CD8-positive, alpha-beta memory T cell (primary cell): ENCODE measurements at places on chromosomes 6 and 20. TPM values are rescaled to one million over a fixed set of nuclear protein-coding genes. Genes with fewer than 3 reads are reported as not detected.

Gene CST7
- 131 TPM for total RNA-seq

- no peak for DNase-seq
Observed at GRCh38 chr20:51461306-51461705, 81.2 kb downstream of the NFATC2 start.

DNA sequence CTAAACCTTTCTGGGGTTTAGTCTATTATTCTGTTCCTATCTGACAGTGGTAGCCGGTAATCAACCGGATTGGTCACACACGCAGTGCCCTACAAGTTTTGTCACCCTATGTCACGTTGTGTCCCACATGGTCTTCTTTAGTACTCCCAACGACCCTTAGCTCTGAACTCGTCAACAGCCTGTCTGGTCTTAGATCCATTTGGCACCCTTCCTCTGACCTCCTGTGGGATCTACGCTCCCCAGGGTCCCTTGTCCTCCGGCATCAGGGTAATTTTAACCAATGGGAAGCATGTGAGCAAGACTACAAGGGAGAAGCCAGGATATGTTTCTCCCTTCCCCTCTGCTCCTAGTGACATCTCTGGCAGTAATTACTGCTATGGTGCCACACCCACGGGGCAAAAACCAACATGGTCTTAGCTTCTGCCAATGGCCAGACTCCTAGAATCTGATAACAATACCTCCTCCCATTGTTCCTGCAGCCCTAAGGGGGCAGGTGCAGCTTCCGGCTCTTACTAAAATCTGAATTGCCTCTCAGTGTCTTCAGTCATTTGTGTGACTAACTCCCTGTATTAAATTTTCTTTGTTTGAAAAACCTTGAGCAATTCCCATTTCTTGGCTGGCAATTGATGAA, 56.6 kb downstream of the MAFB start:
- no peak for DNase-seq

DNA sequence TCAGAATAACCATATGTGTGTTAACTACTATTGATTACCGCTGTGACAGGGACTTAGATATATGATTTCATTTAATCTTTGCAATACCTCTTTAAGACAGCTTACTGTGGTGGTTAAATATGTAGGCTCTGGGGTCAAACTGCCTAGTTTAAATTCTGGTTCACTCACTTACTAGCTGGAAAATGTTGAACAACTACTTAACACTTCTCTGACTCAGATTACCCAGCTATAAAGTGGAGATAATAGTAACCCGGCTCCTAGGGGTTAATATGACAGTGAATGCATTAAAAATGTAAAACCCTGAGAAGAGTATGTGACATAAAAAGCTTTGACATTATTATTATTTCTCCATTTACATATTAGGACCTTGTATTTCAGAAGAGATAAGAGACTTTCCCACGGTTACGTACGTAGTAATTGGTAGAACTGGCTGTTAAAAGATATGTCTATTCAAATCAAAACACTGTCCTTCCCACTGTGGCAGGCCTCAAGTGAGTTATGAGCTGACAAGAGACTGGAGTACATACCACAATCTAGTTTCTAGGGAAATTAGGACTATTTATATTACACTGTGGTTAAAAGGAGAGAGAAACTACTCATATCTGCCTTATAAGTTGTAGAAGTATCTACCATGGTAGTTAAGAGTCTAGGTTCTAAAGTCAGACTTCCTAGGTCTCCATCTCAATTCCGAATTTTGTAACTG, 4.4 kb upstream of the PLCB1 start:
- DNase-seq, result no peak

DNA sequence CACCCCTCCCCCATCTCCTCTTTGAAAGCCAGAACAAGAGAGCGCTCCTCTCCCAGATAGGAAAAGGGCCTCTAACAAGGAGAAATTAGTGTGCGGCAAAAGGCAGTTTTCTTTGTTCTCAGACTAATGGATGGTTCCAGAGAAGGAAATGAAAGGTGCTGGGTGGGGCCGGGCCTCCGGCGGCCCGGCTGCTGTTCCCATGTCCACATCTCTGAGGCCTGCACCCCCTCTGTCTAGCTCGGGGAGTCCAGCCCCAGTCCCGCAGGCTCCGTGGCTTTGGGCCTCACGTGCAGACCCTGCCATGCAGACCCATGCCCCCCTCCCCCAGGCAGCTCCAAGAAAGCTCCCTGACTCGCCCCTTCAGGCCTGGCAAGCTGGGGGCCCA, 35.8 kb upstream of the MRGBP start:
- DNase-seq, result no peak

DNA sequence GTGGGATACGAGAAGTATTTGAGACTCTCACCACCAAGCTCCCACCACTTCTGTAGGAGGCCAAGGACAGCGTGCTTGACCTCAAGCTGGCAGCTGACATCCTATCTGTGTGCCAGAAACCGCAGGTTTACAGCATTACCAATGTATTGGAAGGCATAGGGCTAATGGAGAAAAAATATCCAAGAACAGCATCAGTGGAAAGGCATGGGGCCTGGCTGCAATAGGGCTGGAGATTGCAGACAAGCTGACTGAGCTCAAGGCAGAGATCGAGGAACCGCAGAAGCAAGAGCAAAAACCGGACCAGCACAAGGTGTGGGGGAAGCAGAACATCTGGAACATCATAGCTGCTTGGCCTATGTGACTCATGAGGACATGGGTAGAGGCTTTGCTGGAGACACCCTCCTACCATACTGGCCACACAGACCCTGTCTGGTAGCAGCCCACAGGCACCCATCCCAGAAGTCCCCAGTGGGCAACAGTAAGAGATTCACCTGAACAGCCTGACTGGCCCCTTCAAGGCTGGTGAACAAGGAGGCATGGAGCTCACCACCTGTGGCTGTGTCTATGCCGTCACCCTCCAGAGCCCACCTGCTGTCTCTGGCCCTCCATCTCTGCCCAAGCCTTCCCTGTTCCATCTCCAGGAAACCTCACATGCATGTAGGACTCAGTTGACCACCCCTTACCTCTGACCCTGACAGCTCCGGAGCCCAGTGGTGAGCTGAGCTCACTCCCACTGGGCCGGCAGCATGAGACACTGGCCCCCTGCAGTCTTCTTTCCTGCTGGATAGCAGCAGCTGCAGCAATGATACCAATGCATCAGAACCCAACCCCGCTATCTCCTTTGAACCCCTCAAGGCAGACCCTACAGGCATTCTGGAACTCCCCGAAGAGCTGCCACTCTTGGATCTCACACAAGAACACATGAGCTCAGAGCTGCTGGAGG, 171.1 kb downstream of the KIF6 start:
- DNase-seq, result no peak

GRCh38 chr6:87196275-87196842, 41.0 kb downstream of the ZNF292 start:
- DNase-seq, result no peak

Gene FGD2
- 1.2 TPM for total RNA-seq

Gene BFSP1
- 0.24 TPM for total RNA-seq

- no peak for DNase-seq
Observed at GRCh38 chr6:120614723-120615122, 719.6 kb downstream of the TBC1D32 start.

GRCh38 chr6:84739866-84740208, 24.6 kb downstream of the TBX18 start:
- DNase-seq, result no peak

DNA sequence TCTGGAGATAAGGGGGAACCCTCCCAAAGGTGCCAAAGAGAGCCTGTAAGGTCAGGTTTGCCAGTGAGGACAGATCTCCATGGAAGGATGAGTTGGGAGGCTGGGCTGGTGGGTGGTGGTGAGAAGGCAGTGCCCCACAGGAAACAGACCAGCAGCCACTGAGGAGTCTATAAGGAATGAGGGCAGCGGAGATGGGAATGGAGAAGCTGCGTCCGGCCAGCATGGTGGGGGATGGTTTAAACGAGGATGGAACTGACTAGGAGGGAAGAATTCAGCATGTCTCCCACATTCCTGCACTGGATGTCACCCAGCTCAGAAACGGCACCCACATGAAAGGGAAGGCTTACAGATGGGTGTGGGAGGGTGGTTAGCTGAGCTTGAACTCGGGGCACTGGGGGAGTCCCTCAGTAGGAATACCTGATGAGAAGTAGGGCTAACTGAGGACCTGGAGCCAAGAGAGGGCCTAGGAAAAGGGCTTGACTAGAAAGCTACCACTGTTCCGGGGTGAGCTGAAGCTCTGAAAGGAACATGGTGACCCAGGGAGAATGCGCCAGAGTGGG, 53.2 kb downstream of the FOXA2 start:
- no peak for DNase-seq

Gene LST1
- 22.4 TPM for total RNA-seq

Gene SLC12A5
- total RNA-seq, result not detected

DNA sequence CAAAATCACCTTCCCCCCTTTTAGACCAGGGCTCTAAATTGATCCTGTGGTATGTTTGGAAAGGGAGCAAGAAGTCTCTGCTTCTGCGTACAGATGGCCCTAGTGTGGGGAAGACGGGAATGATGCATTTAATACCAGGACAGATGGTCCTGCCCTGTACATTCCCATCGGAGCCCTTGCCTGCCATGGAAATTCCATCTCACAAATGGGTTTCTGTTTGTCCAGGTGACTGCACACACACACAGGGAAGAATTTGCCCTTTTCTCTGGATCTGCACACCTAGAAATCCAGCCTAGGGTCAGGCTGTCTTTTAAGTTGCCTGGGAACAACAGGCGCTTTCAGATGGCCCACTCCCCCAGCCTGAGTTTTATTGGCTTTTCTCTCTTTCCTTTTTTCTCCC, 1.3 kb downstream of the MAS1 start:
- DNase-seq, result no peak

GRCh38 chr6:41255638-41256246, 27.6 kb downstream of the TREML4 start:
- no peak for DNase-seq

- DNase-seq, result no peak
Observed at GRCh38 chr6:108555399-108556052, 5.2 kb upstream of the FOXO3 start.

Gene ANKEF1
- 2.3 TPM for total RNA-seq

DNA sequence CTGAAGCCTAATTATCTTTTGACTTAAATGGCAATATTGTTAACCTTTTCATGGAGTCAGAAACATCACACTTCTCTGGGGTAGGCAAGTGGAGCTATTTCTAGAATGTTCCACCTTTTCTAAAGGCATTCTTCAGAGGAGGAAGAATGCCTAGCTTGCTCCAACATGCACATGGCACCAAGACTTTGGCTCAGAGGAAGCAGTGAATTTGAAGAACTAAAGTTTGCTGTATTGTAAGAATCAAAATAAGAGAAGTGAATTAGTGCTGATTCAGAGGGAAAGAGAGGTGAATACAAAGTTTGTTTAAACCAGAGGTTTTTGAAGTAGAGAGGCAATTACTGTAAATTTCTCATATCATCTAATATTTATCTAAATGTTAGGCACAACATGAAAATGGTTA, 92.2 kb downstream of the SOBP start:
- DNase-seq, result no peak

DNA sequence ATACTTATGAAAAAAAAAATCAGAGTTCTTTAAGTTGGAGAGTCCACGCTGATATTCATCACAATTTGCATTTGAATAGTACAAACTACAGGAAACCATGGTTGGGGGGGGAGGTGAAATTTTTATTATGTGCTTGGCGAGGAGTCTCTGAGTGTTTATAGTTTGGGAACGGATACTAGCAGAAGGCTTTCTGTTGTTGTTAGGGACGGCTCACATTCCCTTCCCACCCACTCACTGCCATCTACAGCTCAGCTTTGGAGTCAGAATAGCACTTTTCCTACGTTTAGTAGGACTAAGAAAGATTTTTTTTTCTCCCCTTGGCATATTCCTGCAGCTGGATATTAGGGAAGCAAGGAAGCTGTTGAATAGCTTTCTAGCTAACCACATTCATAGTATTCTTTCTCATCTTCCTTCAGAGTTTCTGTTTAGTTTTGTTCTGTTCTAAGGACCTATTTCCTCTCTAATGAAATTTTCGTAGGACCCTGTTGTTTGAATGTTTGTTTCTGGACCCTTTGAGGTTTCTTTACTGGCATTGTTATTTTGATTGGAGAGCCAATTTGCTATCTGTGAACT, 235.1 kb upstream of the ZNF217 start:
- DNase-seq, result no peak

DNA sequence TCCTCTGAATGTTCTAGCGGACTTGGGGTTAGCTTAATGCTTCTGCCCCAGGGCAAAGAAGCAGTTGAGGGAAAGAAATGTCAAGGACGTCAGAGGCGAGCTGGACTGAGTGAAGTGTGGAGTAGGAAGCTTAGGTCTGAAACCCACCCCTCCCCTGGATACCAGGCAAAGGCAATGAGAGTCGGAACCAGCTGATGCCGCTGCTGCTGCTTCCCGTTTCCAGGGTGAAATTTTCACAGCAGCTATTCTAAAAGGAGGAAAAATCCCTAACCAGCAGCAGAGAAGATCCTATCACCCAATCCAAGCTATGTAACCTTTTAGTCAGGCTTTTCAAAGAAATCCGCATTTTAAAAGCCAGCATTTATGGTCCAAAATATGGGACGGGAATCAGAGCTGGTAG, 564.3 kb downstream of the LMBRD1 start:
- no peak for DNase-seq

Gene BPIFB1
- not detected for total RNA-seq

Gene RALGAPB
- 33.8 TPM for total RNA-seq

DNA sequence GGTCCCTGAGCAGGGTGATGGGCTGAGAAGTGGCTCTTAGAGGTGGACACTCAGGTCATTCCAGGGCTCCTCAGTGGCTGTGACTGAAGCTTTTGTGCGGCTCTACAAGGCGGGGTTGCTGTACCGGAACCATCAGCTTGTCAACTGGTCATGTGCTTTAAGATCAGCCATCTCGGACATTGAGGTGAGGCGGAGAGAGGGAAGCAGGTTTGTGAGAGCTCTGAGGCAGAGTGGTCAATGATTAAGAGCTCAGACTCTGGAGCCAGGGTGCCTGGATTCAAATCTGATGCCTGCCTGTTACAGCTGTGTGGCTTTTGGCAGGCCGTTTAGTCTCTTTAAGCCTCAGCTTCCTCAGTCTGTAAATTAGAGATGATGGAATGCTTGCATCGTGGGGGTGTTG, 3.0 kb downstream of the VARS2 start:
- DNase-seq, result no peak

DNA sequence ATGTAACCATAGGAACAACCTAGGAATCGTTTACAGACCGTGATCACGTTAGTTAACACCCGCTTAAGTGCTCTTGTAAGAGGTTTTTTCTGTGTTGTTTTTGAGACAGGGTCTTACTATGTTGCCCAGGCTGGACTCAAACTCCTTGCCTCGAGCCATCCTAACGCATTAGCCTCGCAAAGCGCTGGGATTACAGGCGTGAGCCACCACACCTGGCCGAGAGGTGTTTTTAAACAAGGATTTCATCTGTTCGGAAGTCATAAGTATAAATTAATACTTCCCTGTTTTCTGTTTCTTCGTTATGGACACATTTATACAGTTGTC, 727 bp downstream of the MRS2 start:
- DNase-seq, result no peak

GRCh38 chr20:24185791-24186190, 197.2 kb upstream of the GGTLC1 start:
- DNase-seq, result no peak

Gene SPATS1
- total RNA-seq, result not detected

GRCh38 chr20:1901704-1902103, 6.5 kb downstream of the SIRPA start:
- no peak for DNase-seq

- DNase-seq, result no peak
Observed at GRCh38 chr6:140844167-140844566, 1288.6 kb upstream of the GJE1 start.

GRCh38 chr20:53162251-53162835, 190.2 kb downstream of the TSHZ2 start:
- no peak for DNase-seq

GRCh38 chr20:8912731-8913130, 156.2 kb upstream of the PLCB4 start:
- no peak for DNase-seq

- DNase-seq, result no peak
Observed at GRCh38 chr20:34675561-34675960, 1.3 kb downstream of the PIGU start.

GRCh38 chr6:158744986-158745430, 74.2 kb downstream of the EZR start:
- DNase-seq, result no peak
